Suppressor macrophage treated with lipopolysaccharide for 4 hours (primary cell): ENCODE measurements at places on chromosomes 16 and 17.

GRCh38 chr17:69913216-69913615 is 161.8 kb upstream of the KCNJ16 start:
- no peak for DNase-seq

DNA sequence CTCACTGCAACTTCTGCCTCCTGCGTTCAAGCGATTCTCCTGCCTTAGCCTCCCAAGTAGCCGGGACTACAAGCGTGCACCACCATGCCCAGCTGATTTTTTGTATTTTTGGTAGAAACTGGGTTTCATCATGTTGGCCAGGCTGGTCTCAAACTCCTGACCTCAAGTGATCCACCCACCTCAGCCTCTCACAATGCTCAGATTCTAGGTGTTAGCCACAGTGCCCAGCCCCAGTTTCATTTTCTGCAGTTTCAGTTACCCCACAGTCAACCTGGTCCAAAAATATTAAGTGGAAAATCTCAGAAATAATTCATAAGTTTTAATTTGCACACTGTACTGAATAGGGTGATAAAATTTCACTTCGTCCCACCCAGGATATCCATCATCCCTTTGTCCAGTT is 28.7 kb downstream of the KNOP1 start:
- no peak for DNase-seq

GRCh38 chr17:29344201-29344856 is 45.8 kb upstream of the TAOK1 start:
- DNase-seq = no peak

DNA sequence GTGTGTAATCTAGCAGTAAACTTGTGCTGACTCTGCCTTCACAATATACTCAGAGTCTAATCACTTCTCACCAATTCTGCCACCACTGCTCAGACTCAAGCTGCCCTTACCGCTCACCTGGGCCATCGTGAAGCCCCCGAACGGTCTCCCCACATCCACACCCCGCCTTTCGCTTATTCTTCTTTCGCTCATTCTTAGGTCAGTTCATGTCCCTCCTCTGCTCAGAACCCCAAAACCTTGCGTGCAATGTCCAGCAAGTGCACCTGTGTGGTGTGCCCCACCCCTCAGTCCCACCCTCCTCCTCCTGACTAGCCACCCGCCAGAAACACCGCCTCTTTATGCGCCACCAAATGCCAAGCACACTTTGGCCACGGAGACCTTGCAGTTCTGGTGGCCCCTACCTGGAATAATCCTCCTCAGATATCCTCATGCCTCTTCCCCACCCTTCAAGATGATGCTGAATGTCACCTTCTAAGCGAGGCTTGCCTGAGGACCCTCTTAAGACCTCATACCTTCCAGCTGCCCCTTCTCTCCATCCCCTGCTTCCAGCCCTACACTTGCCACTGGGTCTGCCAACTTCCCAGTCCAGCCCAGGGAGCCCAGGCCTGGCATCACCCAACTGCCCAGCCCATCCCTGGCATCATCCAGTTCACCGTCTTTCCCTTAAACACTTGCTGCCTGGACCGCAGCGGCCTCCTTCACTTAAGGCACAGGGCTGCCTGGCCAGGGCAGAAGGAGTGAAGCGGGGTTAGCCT is 34.3 kb upstream of the RBFOX3 start:
- no peak for DNase-seq

GRCh38 chr17:80923211-80924110 is 68.2 kb upstream of the CHMP6 start:
- no peak for DNase-seq

GRCh38 chr17:7340179-7340578 is 3.9 kb downstream of the ACAP1 start:
- DNase-seq = peak; percentile 48

DNA sequence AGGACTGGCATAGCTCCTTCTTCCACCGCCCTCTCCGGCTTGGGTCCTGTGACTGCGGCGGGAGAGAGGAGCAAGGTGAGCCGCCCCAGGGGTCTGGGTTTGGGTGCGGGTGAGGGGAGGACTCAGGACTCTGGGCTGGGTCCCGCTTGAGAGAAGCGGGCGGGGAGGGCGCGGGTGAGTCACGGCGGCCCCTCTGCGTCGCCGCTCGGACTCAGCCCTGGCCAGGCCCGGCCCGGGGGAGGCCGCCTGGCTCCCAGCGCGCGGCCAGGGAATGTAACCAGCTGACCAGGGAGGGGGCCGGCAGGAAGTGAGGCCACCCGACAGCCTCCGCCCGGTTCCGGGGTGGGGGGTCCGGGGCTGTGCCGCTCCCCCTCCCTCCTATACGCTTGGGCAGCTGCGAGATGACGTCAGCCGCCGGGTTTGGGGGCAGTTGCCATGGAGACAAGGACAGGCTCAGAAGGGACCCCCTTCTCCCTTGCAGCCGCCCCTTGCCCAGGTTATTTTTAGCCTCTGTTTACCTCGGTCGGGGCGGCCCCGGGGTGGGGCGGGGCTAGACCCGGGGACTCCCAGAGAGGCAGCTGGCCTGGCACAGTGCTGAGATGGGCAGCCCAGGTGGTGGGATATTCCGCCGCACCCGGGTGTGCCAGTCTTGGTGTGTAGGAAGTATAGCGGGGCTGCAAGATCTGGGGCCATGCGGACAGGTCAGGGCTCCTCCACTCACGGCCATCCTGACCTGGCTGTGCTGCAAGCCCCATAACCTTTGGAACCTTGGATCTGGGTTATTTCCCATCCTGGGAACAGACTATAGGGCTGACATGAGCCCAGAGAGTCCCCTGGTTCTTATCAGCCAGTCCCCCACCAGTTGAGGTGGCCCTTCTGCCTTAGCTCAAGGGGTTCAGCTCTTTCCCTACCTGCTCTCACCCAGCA is 1.6 kb downstream of the RIPOR1 start:
- peak; percentile 65 for DNase-seq

GRCh38 chr16:49890876-49891275 is 35.0 kb upstream of the ZNF423 start:
- peak; percentile 20 for DNase-seq

GRCh38 chr17:796609-797008 is 14.5 kb downstream of the MRM3 start:
- no peak for DNase-seq

DNA sequence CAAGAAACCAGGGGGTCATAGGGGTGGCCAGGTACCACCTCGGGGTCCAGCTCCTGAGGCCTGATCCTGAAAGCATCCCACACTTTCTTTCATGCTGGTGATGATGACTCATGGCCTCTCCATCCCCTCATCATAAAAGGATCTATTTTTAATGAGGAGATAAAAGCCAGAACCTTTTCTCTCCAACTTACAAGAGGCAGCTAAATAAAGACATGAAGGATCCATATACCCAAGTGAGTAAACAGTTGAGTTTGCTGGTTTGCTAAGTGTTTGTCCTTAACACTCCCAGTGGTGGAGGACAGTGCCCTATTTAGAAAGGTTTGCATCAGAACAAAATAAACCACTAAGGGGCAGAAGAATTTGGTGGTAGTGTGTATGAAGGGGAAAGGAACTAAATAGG is 383.8 kb downstream of the GRIN2A start:
- no peak for DNase-seq
